ENCODE measurements at places on chromosomes 1 and 21. TPM values are rescaled to one million over a fixed set of nuclear protein-coding genes. Genes with fewer than 3 reads are reported as not detected.

GRCh38 chr1:171296897-171297296 lies 17.1 kb upstream of the FMO4 start:
- no peak for DNase-seq

DNA sequence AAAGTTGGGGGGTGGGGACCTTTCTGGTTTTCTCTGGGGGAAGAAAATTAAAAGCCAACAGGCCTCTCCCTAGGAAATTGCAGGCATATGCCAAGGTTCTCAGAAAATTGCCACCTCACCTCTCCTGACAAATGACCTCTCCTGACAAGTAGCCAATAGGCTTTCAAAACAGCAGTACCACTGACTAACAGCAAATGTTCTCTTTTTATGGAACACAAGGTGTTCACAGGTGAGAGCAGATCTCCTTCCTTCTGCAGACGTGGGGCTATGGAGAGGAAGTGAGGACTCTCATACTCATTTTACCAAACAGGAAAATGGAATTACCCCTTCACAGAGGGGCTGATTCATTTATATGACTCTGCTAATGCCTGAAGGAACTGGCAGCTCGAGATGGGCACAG lies 32.7 kb upstream of the SUCO start:
- no peak for DNase-seq

DNA sequence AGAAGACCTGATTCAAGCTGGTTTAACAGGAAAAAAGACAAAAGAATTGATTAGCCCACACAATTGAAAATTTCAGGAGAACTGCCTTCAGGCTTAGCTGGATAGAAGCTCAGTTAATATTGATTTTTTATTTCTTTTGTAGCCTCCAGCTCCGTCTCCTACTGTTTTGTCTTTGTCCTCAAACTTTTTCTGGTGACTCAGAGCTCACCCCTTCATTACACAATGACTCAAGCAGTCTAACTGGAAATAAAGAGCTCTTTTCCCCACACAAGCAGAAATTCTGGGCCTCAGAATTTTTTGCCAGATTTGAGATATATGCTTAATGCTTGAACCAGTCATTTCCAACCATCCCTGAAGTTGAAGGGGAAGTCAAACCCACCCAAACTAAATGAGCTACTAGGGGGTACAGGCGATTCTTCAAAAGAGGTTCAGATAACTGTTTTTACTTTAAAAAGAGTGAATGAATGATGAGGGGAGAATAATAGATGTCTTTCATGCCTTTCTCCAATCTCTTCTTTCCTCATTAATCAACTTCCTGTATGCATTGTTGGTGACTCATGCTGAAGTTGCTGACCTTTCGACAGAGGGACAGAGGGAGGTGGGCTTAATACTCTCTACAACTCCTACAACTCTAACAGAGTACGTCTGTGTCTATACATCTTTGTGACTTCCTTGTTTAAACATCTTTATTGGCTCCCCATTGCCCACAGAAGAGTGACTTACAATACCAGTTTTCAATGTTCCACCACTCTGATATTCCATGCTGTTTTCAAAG lies 6.2 kb upstream of the ACP6 start:
- DNase-seq, result no peak

GRCh38 chr1:17045150-17045549 lies 8.7 kb downstream of the SDHB start:
- no peak for DNase-seq

S100A8 gene
- total RNA-seq, result 12.1 TPM

PRKAA2 gene
- total RNA-seq, result under 0.01 TPM

All from hematopoietic multipotent progenitor cell (in vitro differentiated cells).